ENCODE measurements at places on chromosomes 6 and 20.
A peak's percentile ranks its signal among the peaks of the same experiment; 100 is the strongest.

DNA sequence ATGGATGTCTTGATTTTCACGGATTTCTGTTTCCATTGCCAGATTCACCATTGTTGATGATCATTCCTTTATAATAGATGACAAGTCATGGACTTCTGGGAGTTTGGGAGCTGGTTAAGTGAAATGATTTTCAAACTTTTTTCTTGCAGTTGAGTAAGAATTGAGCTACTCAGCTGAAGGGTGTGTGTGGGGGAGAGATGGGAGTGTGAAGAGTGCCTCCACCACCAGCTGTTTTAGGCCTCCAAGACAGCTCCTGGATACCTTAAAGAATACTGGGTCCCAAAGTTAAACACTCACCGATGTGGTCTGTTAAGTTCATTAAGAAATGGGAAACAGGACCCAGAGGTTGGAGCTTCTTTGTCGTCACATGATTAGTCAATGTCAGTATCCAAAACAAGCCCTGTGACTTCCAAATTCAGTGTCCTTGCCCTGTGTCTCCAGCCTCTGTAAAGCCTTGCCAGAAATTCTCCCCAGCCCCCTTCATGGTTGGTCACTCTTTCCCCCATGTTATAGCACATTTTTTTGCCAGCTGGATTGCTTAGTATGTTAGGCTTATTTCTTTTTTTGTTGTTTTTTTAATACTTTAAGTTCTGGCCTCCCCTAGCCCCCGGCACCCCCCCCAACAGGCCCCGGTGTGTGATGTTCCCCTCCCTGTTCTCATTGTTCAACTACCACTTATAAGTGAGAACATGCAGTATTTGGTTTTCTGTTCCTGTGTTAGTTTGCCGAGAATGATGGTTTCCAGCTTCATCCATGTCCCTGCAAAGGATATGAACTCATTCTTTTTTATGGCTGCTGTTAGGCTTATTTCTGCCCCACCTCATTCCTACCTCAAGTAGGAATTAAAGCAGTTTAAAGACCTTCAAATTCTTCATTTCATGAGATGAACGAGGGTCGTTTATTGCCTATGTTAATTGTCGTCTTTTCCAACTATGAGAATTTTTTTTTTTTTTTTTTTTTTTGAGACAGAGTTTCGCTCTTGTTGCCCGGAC is 26.9 kb downstream of the BICRAL start:
- DNase-seq, result no peak

DNA sequence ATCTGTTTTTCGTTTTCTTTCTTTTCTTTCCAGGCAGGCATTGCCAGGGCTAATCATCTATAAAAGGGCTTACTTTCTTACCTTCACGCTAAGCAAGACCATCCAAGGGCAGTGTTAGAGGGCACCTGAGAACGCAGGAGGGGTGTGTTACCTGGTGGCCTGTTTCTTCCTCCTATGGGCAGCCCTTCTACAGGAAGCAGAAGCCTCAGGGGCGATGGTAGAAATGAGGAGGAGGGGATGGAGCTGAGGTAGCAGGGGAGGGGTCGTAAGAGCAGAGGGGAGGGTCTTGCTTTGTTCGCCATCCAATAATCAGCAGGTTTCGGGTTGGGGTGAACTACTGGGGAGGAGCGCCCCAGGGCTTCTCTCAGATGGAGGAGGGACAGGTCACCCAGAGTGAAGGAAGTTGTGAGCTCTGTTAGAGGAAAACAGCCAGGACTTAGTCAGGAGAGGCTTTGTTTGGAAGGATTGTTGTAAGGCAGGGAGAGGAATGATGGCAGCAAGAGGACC is 1.5 kb upstream of the CCR6 start:
- DNase-seq, result no peak

DNA sequence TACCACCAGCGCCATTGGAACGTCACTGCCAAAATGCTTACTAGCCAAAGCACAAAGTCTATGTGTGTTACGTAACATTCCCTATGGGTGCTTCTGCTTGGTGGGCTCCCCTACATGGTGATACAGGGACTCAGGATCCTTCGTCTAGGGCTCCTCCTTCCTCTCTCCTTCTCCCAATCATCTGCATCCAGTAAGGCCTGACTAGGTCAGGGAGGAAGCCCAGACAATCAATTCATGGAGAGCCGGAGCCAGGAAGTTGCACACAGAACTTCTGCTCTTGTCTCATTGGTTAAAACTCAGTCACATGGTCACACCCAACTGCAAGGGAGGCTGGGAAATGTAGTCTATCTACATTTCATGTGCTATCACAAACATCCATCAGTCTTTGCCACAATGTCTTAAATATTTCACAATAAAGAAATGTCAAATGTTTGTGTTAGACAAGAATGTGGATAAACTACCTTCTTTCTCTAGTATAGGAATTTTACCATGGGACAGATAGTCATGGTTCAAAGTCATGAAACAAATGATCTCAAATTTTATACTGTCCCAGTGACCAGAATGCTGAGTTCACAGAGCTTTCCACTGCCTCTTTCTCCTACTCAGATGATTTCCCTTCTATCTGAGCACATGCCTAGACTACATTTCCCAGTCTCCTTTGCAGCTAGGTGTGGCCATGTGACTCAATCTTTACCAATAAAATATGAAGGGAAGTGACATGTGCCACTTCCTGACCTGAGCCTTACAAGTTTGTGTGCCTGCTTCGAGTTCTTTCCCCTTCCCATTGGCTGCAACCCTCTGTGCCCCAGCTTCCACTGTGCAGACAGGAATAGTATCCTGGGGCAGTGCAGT is 9.3 kb upstream of the KCNK15 start:
- peak; percentile 75 for DNase-seq

GRCh38 chr6:29705389-29706231 is 17.6 kb upstream of the HLA-F start:
- DNase-seq, result no peak
